Dermis microvascular lymphatic vessel endothelial cell (primary cell): ENCODE measurements at places on chromosomes 3 and 15.

- DNase-seq = no peak
These were observed 92.9 kb upstream of the TNIK start for GRCh38 chr3:171553086-171553485.

DNA sequence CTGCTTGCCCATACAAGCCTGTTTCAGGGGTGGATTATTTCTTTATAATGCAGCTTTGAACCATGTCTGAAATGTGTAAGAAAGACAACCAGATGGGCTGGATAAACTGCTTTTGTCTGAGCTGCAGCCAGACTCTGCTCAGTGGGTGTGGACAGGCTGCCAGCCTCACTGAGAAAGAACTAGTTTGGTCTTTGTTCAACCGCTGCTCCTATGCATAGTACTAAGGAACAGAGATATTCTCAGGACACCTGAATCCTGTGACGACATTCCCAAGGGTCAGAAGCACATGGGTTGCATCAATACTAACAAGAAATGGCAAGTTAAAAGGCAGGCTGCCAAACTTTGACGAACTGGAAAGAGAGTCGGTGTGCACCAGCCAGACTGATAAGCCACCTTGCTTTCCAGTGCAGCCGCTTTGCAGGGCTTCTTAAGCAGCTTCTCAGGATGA is 57.2 kb downstream of the PLD1 start:
- DNase-seq = no peak

GRCh38 chr3:49406571-49407565 is 4.9 kb downstream of the RHOA start:
- DNase-seq = no peak

- DNase-seq = no peak
These were observed 152.2 kb downstream of the TMCO5A start for GRCh38 chr15:38086611-38087010.

DNA sequence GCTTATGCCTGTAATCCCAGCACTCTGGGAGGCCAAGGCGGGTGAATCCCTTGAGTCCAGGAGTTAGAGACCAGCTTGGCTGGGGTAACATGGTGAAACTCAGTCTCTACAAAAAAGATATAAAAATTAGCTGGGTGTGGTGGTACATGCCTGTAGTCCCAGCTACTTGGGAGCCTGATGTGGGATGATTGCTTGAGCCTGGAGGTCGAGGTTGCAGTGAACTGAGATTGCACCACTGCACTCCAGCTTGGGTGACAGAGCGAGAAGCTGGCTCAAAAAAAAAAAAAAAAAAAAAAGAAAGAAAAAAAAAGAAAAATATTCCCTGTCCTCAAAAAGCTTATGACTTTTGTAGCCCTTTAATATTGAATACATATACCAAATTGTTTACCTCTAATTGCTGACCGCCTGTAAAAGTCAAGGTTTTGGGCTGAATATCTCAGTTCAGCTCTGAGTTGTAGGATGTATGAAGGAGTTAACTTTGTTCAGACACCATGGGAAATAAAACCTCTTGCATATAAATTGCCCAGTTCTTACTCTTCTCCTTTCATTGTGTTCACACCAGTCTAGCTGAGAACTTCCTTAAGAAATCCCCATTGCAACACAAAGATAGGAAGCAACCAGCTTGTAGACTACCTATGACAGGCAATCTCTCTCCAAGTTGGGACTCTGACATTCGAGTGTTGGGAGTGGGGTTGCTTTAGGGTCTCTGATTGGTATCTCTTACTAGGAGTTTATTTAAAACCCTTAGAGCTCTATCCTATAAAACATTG is 97.6 kb upstream of the RASGRP1 start:
- no peak for DNase-seq

- DNase-seq = no peak
These were observed 650.8 kb upstream of the SGO1 start for GRCh38 chr3:20836801-20837200.
